ENCODE measurements at places on chromosomes 12 and 14. TPM values are rescaled to one million over a fixed set of nuclear protein-coding genes. Genes with fewer than 3 reads are reported as not detected.
A peak's percentile ranks its signal among the peaks of the same experiment; 100 is the strongest.

The KITLG gene
- 0.07 TPM for total RNA-seq

The MAP3K12 gene
- total RNA-seq, result 6.0 TPM

The SLC17A8 gene
- total RNA-seq, result not detected

The ITGA7 gene
- total RNA-seq, result 3.9 TPM

The PTPRB gene
- not detected for total RNA-seq

The IL22 gene
- not detected for total RNA-seq

The CEBPE gene
- 0.43 TPM for total RNA-seq

DNA sequence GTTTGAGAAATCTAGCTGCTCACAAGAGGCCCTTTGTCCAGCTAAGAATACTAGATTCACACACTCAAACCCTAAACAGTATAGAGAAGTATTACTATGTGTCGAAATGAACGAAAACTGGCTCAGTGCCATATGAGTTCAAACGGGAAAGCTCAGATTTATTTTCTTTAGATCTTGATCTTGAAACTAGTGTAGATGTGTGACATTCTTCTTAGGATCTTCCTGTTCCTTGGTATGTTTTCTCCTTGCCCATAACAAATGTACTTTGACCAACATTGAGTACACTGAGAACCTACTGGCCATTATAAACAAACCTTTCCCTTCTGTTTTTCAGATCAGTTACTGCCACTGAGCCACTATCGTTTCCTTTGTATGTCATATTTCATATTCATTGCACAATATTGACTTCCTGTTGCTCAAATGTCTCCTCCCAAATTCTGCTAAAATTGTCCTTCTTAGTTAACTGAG lies 21.3 kb downstream of the MYBPC1 start:
- DNase-seq, result peak; percentile 31
- no peak overlapping the region for H3K4me3 ChIP-seq
- H3K4me1 ChIP-seq, result peaks cover 17% of the 10 kb centered on the region
- H3K27ac ChIP-seq, result no peak overlapping the region
- no peaks in the 10 kb centered on the region for H3K36me3 ChIP-seq

- H3K4me1 ChIP-seq, result peaks cover 41% of the 10 kb centered on the region
- H3K36me3 ChIP-seq, result no peaks in the 10 kb centered on the region
- no peak overlapping the region for H3K27ac ChIP-seq
Measured at GRCh38 chr12:92543840-92544239, 158.9 kb upstream of the PLEKHG7 start.

DNA sequence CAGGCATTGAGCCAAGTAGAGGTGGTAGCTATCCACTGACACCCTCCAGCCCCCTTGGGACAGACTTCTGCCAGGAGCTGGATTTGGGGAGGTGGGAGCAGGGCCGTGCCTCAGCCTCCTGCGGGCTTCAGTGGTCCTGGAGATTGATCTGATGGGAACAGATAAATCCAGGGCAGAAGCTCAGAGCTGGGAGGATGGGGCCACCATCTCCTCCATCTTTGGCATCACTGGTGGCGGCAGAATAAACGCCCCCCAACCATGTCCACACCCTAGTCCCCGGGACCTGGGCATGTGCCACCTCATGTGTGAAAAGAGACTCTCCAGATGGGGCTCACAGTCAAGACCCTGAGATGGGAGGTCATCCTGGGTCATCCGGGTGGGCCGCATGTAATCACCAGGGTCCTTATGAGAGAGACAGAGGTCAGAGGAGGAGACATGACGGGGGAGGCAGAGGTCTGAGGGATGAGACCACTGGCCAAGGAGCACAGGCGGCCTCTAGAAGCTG lies 209.6 kb upstream of the RTL1 start:
- no peak overlapping the region for H3K27ac ChIP-seq
- H3K4me3 ChIP-seq, result no peak overlapping the region
- no peak for DNase-seq
- no peaks in the 10 kb centered on the region for H3K36me3 ChIP-seq

- no peak for DNase-seq
- H3K4me3 ChIP-seq, result no peak overlapping the region
- no peaks in the 10 kb centered on the region for H3K27me3 ChIP-seq
- H3K27ac ChIP-seq, result no peak overlapping the region
- peaks cover 5% of the 10 kb centered on the region for H3K36me3 ChIP-seq
- peaks cover 13% of the 10 kb centered on the region for H3K4me1 ChIP-seq
Measured at GRCh38 chr14:60964904-60965303, 16.0 kb downstream of the TRMT5 start.

GRCh38 chr14:78598046-78598920 lies 428.1 kb downstream of the NRXN3 start:
- H3K27ac ChIP-seq, result no peak overlapping the region
- peaks cover 20% of the 10 kb centered on the region for H3K27me3 ChIP-seq
- DNase-seq, result peak; percentile 69
- H3K4me1 ChIP-seq, result no peaks in the 10 kb centered on the region
- no peak overlapping the region for H3K4me3 ChIP-seq

DNA sequence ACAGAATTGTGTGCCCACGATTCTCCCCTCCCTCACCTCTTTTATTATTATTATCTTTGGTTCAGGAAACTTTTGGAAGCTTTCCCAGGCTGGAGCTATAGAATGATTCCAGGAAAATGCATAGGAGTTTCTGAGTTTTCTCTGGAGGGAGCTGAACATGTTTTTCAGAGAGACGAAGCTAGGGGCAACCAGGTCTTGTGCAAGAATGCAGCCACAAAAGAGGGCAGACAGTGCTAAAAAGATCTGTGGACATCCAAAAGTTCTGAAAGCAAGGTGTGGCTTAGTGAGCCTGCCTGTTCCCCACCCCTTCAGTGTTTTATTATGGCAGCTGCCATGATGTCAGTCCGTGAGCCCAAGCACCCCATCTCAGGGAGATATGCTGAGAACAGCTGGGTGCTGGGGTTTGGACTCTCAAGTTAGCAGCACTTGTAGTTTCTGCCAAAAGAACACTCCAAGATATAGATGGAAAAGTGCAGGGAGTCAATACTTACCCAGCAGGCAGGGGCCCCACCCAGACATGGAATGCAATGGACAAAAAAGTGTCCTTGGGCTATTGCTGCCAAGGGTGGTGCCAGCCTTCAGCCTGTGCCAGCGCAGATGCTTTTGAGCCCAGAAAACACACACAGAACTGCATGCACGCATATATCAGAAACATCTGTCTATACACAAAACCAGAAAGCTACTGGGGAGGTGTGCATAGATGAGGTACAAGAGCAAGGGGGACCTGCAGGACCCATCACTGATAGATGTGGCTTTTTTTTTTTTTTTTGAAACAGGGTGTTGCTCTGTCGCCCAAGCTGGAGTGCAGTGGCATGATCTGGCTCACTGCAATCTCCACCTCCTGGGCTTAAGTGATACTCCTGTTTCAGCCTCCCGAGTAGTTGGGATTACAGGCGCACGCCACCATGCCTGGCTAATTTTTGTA lies 17.0 kb upstream of the IRF2BPL start:
- H3K27ac ChIP-seq, result no peak overlapping the region
- no peak overlapping the region for H3K4me3 ChIP-seq
- no peaks in the 10 kb centered on the region for H3K36me3 ChIP-seq
- H3K4me1 ChIP-seq, result peaks cover 61% of the 10 kb centered on the region
- DNase-seq, result no peak
- H3K27me3 ChIP-seq, result no peaks in the 10 kb centered on the region

- H3K27ac ChIP-seq, result no peak overlapping the region
- H3K4me3 ChIP-seq, result no peak overlapping the region
- DNase-seq, result no peak
Measured at GRCh38 chr14:99660794-99661193, 15.9 kb downstream of the HHIPL1 start.

DNA sequence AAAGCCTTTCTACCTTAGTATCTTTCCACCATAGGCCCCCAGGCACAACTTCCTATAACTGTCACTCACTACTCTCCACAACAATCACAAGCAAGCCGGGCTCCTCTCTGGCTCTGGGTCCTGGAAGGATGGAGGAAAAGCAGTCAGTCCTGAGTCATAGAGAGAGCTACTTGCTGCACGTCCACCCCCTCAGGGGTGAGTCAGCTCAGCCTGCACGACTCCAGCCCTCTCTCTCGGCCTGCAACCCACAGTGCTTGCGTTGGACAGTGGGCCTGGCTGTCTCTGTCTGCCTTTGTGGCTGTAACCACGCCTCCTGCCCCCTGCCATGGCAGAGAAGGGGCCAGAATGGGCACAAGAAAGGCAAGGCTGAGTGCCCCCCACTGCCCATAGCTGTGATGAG lies 154.1 kb upstream of the FKBP4 start:
- no peak overlapping the region for H3K4me3 ChIP-seq
- H3K27ac ChIP-seq, result no peak overlapping the region
- H3K4me1 ChIP-seq, result peaks cover 16% of the 10 kb centered on the region
- no peaks in the 10 kb centered on the region for H3K36me3 ChIP-seq
- DNase-seq, result no peak

DNA sequence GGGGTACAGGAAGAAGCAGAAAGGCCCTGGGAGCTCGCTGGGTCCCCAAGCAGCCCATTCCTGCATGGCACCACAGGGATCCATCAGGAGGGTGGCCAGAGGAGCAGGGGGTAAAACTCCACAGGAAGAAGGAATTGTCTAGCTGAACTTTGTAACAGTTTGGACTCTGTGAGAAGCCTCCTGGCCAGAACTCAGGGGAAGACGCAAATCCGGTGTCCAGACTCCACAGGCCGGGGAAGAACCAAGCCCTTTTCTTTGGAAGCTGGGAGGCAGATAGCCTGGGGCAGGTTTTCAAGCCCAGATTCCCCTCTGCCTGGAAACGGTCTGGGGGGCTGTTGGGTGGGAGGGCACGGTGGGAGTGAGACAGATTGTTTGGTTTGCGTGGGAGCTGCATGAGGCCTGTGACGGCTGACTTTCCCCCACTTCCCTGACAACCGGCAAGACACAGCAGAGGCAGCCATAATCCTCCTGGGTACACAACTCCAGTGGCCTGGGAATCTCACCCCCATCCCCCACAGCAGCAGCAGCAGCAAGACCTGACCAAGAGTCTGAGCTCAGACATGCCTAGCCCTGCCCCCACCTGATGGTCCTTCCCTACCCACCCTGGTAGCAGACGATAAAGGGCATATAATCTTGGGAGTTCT lies 16.7 kb downstream of the GPHB5 start:
- no peak for DNase-seq
- H3K4me3 ChIP-seq, result no peak overlapping the region
- H3K4me1 ChIP-seq, result no peaks in the 10 kb centered on the region

GRCh38 chr12:75892731-75893408 lies 138.7 kb downstream of the PHLDA1 start:
- peaks cover 21% of the 10 kb centered on the region for H3K27me3 ChIP-seq
- no peak overlapping the region for H3K4me3 ChIP-seq
- no peak for DNase-seq
- H3K27ac ChIP-seq, result no peak overlapping the region
- no peaks in the 10 kb centered on the region for H3K36me3 ChIP-seq

- peaks cover 23% of the 10 kb centered on the region for H3K4me1 ChIP-seq
- no peaks in the 10 kb centered on the region for H3K36me3 ChIP-seq
- no peak overlapping the region for H3K27ac ChIP-seq
- no peak for DNase-seq
- H3K27me3 ChIP-seq, result no peaks in the 10 kb centered on the region
Measured at GRCh38 chr12:113059071-113059595, 2.6 kb downstream of the DTX1 start.

GRCh38 chr12:123078120-123078465 lies 72.8 kb downstream of the PITPNM2 start:
- no peaks in the 10 kb centered on the region for H3K27me3 ChIP-seq
- no peak overlapping the region for H3K27ac ChIP-seq
- H3K4me1 ChIP-seq, result peaks cover 45% of the 10 kb centered on the region
- no peak overlapping the region for H3K4me3 ChIP-seq

- no peaks in the 10 kb centered on the region for H3K27me3 ChIP-seq
- no peak overlapping the region for H3K27ac ChIP-seq
- no peaks in the 10 kb centered on the region for H3K4me1 ChIP-seq
- H3K36me3 ChIP-seq, result no peaks in the 10 kb centered on the region
- no peak for DNase-seq
Measured at GRCh38 chr14:86935241-86935885, 1057.6 kb downstream of the GALC start.

DNA sequence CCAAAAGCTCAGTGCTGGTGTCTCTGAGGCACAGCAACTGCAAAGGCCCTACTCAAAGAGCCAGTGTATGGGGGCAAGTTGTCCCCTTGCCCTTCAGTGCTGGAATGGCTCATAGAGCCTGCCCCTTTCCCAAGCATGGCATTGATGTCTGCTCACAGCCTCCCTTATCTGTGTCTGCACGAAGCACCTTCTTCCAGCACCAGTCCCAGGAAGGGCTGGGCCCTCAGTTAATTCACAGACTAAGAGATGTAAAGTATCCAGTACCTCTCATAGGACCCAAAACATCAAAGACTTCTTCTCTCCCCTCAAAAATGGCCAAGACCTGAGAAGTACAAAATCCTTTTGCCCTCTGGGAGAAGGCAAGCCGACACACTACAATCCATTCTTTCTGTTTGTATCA lies 1.6 kb upstream of the CMAS start:
- H3K4me1 ChIP-seq, result peaks cover 28% of the 10 kb centered on the region
- H3K4me3 ChIP-seq, result no peak overlapping the region
- no peak overlapping the region for H3K27ac ChIP-seq
- DNase-seq, result no peak
- no peaks in the 10 kb centered on the region for H3K27me3 ChIP-seq

GRCh38 chr12:49131894-49132461 lies 783 bp upstream of the TUBA1B start:
- peak overlapping the region; percentile 89 for H3K27ac ChIP-seq
- DNase-seq, result no peak
- H3K4me3 ChIP-seq, result peak overlapping the region; percentile 92
- no peaks in the 10 kb centered on the region for H3K27me3 ChIP-seq
- H3K36me3 ChIP-seq, result peaks cover 42% of the 10 kb centered on the region
- H3K4me1 ChIP-seq, result peaks cover 41% of the 10 kb centered on the region

- no peak overlapping the region for H3K4me3 ChIP-seq
- H3K27me3 ChIP-seq, result peaks cover 12% of the 10 kb centered on the region
- no peak overlapping the region for H3K27ac ChIP-seq
- DNase-seq, result no peak
Measured at GRCh38 chr12:75642226-75642625, 130.8 kb upstream of the KRR1 start.

DNA sequence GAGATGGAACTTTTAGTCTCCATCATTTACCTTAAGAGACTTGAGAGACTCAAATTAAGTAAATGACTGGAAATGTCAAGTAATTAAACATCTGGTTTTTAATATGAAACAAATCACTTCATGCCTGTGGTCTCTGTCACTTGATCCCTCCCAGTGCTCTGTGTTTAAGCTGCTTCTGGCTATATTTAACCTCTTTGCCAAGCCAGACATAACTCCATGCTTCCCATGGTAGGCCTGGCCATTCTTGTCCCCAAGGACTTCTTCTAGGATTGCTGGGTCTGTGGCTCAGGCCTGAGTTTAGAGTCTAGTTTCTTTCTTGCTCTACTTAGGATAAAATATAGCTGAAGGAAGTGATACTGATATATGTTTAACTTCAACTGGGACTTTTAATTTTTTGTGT lies 1013.6 kb downstream of the FLRT2 start:
- no peak overlapping the region for H3K27ac ChIP-seq
- no peaks in the 10 kb centered on the region for H3K27me3 ChIP-seq
- no peak overlapping the region for H3K4me3 ChIP-seq

Data from activated naive CD4-positive, alpha-beta T cell treated with anti-CD3 and anti-CD28 coated beads for 36 hours (primary cell).